ENCODE measurements at places on chromosomes 3 and 15. TPM values are rescaled to one million over a fixed set of nuclear protein-coding genes. Genes with fewer than 3 reads are reported as not detected.
A peak's percentile ranks its signal among the peaks of the same experiment; 100 is the strongest.

The CHST13 gene
- total RNA-seq = not detected

The RASSF1 gene
- 16.8 TPM for total RNA-seq

The CCR8 gene
- not detected for total RNA-seq

The SPATA12 gene
- not detected for total RNA-seq

The MRAS gene
- total RNA-seq = 24.7 TPM

The GABRR3 gene
- not detected for total RNA-seq

The FOXL2NB gene
- not detected for total RNA-seq

The SERPINI2 gene
- 0.86 TPM for total RNA-seq

The ZCWPW2 gene
- total RNA-seq = 0.30 TPM

The NRG4 gene
- not detected for total RNA-seq

DNA sequence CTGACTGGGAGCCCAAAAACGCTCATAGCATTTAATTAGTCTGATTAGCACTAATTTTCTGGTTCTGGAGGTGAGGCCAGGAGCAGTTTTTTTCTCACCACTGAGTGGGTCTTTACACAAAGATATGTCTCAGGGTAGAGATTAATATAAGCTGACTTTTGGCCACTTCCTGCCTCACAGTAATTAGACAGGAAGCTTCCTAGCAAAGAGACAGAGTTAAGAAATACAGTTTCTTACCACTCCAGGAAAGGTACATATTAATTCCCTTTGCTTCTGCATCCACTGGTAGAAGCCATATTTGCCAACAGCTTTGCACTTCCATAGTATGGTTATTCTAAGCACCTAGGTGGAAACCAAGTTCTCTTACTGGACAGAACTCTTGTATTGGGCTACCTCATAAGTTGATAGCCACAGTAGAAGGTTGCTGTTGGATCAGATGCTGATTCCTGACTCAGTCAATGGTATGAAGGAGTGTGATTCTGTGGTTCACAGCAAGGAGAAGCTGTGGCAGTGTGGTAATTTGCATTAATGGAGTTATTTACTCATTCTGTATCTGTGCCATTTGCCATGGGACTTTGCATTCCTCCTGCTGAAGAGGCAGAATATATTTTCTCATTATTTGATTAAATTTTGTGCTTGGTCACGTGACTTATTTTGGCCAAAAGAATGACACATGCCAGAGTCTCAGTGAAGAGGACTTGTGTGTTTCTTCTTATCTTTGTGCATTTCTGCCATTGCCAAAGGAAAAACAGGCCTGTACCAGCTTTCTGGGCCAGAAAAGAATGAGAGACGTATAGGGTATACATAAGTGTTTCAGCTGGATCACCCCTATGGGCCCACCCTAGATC lies 17.5 kb upstream of the ZBTB20 start:
- no peak for DNase-seq

GRCh38 chr15:71003319-71003718 lies 110.7 kb downstream of the LRRC49 start:
- DNase-seq = no peak

DNA sequence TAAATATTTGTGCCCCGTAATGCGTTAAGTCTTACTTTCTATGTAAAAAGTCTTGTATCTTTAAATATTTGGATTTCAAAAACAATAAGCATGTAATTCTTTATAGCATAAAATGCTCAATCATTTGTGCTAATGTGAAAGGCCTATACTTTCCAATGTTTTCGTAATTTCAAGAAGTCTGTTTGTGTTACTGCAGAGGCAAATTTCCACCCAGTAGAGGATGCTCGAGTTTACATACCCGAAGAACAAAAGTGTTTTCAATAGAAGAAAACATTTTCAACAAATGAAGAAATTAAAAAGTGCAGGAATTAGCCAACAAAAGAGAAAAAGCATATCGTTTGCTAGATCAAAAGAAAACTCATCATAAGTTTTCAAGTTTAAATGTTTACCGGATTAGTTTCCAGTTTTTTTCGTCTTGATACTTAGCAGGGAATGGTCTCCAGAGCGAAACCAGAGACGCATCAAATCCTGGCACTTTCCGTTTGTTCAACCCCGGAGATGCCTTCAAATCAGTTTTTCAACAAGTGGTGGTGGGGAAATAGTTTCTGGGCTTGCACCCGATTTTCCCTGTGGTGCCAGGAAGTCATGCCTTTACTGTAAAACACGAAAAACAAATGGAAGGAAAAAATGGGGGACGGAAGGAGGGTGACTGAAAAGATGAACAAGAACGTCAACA lies 1.0 kb downstream of the CGGBP1 start:
- DNase-seq = no peak

DNA sequence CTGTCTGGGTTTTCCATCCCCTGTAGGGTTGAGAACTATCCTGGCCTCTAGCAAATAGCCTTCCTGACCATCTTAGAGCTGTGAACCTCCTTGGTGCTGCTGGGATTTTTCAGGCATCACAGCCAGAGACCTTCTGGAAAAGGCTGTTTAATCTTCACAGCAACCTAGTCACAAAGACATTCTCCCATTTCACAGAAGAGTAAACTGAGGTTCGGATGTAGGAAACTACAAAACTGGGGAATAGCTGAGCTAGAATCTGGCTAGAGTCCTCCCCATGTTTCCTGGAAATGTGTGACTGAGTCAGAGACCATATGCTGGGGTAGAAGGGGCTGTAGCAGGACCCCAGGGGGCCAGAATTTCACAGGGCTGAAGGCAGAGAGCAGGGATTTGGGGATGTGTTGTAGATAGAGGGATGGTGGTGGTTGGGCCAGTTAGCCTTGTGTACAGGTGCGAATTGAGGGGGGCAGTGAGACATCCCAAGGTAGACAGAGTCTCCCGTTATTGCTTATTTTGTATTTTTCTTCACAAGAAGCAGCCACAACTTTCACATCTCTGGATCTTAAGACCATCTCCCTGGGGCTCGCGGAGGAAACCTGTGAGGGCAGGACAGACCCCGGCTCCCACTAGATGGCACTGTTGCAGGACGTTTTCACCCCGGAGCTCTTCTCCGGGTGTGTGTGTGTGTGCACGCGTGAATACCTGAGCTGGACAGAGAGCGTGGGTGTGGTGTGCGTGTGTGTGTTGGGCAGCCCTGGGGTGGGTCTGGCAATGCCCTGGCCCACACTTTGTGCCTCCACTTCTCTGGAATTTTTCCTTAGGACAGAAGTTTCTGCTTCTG lies 66.9 kb upstream of the PRR23C start:
- peak; percentile 65 for DNase-seq

DNA sequence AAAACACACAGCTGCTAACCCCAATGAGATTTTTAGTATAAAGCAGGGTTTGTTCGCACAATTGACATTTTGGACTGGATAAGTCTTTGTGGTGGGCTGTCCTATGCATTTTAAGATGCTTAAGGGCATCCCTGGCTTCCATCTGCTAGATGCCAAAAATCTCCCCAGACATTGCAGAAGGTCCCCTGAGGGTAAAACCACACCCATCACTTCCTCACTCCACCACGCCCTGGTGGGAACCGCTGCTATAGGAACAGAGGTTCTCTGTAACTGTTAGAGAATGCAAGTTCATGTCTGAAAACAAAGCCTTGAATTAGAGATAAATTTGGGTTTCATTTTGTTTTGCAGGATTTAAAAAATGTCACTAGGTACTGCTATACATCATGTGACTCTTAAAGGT lies 67.7 kb downstream of the ARHGEF26 start:
- no peak for DNase-seq

GRCh38 chr3:155853214-155854140 lies 750 bp downstream of the SLC33A1 start:
- peak; percentile 14 for DNase-seq

- no peak for DNase-seq
Observed at GRCh38 chr3:39168156-39168780, 14.9 kb upstream of the CSRNP1 start.

- DNase-seq = no peak
Observed at GRCh38 chr3:43448098-43448497, 161.8 kb downstream of the SNRK start.

- DNase-seq = no peak
Observed at GRCh38 chr3:57017459-57017845, 43.0 kb upstream of the SPATA12 start.

- DNase-seq = no peak
Observed at GRCh38 chr15:34116620-34117019, 14.7 kb downstream of the PGBD4 start.

GRCh38 chr3:165545059-165545458 lies 292.2 kb downstream of the BCHE start:
- no peak for DNase-seq

GRCh38 chr15:76998663-76999285 lies 3.8 kb downstream of the PSTPIP1 start:
- DNase-seq = no peak

DNA sequence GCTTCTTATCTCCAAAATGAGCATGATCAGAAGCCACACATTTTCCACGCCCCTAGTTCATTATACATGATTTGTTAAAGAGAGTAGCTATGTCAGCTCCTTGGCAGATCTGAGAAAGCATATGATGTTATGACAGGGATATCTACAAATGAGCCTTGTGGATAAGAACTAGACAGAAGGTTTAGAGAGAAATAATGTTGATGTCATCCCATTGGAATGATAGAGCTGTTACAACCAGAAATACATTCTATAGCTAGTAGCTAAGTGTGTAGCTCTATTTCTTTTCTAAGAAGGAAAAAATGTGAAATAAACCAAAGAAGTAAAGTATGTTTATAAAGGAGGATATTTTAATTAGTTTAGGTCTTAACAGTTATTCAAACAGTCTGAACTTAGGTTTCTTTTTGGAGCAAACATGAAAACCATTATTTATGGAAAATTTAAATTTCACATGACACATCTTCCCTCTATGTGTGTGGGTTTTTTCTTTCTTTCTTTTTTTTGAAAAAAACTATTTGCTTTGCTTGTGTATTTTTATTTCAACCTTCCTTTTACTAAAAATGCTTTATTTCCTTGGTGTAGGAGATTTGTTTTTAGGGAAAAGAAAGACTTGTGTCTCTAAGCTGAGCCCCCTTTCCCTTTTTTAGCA lies 167.7 kb downstream of the GHSR start:
- DNase-seq = no peak

All from neural crest cell (in vitro differentiated cells).